ENCODE measurements at places on chromosomes 2 and 18.

DNA sequence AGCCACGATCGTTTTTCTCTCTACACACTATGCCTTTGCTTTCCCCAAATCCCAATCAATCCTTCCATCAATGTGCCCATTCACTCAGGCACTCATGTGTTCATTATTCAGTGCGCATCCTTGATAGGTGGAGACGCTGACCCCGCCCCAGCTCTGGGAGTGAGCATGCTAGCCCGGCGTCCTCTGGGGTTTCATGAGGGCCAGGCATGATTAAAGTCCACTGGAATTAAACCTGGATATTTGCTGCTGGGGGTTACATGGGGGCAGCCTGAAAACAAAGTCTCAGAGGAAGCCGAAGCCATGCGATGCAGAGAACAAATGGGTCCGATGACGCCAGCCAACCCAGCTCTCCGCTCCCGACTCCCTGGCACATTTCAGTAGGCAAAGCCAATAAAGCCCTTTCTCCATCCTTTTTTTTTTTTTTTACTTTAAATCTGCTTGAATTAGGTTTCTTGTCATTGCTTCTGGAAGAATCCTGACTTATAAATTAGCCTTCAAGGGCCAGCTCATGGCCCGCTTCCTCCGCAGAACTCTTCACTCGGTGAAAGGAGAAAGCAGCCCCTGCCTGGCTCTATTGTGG, 316.4 kb upstream of the ID2 start:
- no peak overlapping the region for H3K4me3 ChIP-seq
- H3K27ac ChIP-seq, result no peak overlapping the region
- no peaks in the 10 kb centered on the region for H3K4me1 ChIP-seq
- H3K27me3 ChIP-seq, result no peaks in the 10 kb centered on the region
- no peaks in the 10 kb centered on the region for H3K36me3 ChIP-seq
- no peak for DNase-seq

GRCh38 chr2:69434753-69435152, 2.5 kb downstream of the NFU1 start:
- no peak for DNase-seq
- H3K27ac ChIP-seq, result no peak overlapping the region
- H3K36me3 ChIP-seq, result peaks cover 23% of the 10 kb centered on the region
- H3K4me1 ChIP-seq, result peaks cover 12% of the 10 kb centered on the region
- H3K27me3 ChIP-seq, result no peaks in the 10 kb centered on the region

DNA sequence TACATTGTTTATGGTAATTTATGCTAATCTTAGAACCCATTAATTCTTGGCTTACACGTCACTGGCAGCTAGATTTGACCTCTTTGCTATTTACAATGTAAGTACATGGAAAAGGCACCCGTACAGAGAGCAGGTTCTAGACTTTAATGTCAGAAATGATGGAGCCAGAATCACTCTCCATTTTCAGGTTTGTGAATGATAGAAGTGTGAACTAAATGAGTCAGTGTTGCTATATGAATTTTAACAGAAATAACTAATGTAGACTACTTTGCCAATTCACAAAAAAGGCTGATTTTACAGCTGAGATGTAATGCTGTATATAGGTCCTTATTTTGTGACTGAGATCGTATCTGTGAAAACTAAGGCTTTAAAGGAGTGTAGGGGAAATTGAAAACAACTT, 214.6 kb downstream of the LDLRAD4 start:
- H3K27ac ChIP-seq, result no peak overlapping the region
- no peak overlapping the region for H3K4me3 ChIP-seq
- DNase-seq, result no peak

- no peak overlapping the region for H3K4me3 ChIP-seq
- peaks cover 89% of the 10 kb centered on the region for H3K27me3 ChIP-seq
- DNase-seq, result no peak
- no peaks in the 10 kb centered on the region for H3K36me3 ChIP-seq
- peaks cover 17% of the 10 kb centered on the region for H3K4me1 ChIP-seq
- H3K27ac ChIP-seq, result no peak overlapping the region
Measured at GRCh38 chr2:218961229-218961628, 1.8 kb downstream of the CDK5R2 start.

GRCh38 chr2:177348733-177349693, 43.6 kb upstream of the AGPS start:
- no peak overlapping the region for H3K27ac ChIP-seq
- peaks cover 12% of the 10 kb centered on the region for H3K4me1 ChIP-seq
- no peaks in the 10 kb centered on the region for H3K27me3 ChIP-seq
- no peak overlapping the region for H3K4me3 ChIP-seq
- DNase-seq, result no peak
- no peaks in the 10 kb centered on the region for H3K36me3 ChIP-seq
